ENCODE measurements at places on chromosomes 4 and X.

DNA sequence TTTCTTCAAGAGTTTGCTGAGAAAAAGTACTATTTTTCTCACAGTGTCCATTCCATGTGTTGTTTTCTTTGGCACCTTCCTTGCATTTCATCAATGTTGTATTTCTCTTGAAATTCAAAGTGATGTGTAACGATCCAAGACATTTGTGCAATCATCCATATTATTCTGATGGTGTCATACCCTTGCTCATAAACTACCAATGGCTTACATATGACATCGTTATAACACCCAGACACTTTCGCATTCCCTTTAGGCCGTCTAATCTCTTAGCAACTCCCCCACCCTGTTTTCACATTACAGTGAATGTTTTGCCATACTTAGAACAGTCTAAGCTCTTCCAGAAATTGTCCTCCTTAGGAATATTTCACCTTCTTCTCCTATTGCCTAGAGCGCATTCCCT is 1779.0 kb downstream of the PCDH7 start:
- no peak for DNase-seq

DNA sequence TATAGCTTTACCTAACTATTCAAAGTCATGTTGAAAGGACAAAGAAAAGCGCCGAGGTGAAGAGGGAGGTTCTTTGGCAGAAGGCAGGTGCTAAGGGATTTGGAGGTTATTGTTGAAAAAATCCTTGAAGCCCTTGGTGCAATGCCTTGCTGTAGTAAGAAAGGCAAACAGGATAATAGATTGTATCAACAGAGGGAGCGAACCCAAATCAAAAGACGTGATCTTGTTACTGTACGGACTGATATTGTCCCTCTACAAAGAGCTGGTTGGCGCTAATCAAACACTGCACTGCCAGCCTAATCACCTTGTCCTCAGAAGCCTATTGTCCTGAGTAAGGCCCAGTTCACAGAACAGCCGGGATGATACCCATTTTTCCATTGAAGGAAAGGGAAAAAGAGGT is 182.9 kb downstream of the ZIC3 start:
- DNase-seq: no peak

DNA sequence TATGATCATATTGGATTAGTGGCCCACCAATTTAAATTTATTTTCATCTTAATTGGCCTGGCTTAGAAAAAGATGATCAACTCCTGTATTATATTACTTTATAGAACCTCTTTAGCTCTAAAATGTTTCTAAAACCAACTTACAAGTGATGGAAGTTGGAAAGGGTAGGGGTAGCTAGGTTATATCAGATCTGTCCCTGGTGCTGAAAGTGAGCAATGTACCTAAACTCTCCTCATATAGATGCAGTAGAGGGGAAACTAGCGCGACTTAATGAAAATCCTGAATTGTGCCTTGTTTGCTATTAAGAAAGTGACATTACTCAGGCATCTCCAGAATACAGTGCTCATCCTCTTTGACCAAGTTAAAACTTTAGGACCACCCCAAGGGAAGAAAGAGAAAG is 7.5 kb upstream of the PTCHD1 start:
- DNase-seq: no peak

- DNase-seq: no peak
Measured at GRCh38 chr4:47373709-47374108, 89.8 kb downstream of the COMMD8 start.

DNA sequence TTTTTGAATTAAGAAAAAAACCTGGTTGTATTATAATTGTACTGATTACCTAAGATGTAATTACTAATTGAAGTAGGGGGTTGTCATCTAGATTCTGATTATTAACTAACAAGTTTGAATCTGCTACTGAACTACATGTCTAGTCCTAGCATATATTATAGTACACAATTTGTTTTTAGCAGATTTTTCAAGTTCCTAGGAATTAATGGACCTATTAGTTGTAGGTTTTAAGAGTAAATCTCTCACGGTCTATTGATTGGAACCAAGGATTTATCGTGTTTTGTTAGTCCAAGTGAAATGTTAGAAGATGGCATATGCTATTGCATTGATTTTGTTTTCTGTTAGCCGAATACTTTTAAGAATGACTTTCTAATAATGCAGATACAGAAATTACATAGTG is 20.8 kb downstream of the PTPN13 start:
- no peak for DNase-seq

DNA sequence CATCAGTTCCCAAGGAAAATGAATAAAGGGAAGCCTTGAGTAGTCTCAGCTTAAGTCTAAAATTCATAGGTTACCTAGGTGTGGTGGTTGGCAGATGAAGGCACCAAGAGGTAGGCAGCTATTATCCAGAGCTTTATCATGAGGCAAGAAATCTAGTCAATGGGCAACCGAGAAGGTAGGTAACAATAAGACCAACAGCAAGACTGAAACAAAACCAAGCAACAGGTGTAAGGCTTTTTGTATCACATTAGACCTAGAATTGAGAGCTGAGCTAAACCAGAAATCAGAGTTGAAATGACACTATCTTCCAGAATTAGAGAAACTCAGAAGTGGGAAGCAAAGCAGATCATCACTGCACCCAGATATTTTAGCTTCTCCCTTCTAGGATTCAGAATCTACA is 117.1 kb downstream of the CAMK2D start:
- DNase-seq: no peak

DNA sequence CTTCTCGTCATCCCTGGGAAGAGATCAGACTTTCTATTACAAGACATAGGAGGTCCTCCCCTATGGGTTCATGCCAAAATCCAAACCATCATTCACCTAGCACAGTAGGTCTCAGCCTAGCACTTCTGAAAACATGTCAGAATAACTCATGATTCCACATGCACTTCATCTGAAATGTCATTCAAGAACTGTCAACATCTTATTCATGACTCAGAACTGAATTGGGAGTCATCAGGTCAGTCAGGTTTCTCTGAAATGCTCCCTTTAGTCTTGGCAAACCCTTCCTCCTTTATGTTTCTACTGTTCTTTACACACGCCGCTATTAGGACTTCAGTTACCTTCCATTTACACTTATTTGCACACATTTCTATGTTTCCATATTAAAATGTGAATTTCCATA is 67.2 kb downstream of the ANTXR2 start:
- DNase-seq: peak; percentile 45

DNA sequence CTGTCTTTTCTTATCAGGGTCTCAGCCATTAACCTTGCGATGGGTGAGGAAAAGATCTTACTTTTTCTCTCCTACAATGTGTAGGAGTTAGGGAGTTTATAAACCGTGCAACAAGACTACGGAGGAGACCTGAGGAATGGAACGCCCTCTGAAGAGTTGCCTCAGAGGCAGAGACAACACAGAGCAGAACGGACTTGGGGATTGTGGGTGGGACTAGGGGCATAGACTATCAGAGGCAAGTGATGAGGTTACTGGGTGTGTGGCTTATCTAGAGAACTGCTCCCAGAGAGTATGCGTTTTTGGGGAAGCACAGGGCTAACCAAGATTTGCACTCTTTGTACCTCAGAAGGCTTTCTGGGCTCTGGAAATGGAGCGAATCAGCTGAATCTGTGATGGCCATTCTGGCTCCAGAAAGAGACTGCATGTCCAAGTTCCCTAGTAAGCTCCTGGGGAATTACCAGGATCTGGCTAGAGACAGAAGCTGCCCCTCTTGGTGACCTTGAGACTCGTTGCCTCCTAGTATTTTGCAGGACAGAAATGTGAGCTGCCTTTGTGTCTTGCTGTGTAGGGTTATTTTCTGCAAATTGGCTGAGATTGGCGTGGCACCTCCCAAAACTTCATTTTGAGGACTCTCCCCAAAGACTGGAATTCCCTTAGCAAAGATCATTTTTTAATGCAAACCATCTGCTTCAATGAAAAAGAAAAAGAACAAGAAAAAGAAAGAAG is 118.9 kb downstream of the ARSF start:
- DNase-seq: no peak

Data from COLO829 (cell line).